Activated T-helper 1 cell treated with Interleukin-2 at 50 U/mL for 16 hours (primary cell): ENCODE measurements at places on chromosomes 1 and 21.
A peak's percentile ranks its signal among the peaks of the same experiment; 100 is the strongest.

DNA sequence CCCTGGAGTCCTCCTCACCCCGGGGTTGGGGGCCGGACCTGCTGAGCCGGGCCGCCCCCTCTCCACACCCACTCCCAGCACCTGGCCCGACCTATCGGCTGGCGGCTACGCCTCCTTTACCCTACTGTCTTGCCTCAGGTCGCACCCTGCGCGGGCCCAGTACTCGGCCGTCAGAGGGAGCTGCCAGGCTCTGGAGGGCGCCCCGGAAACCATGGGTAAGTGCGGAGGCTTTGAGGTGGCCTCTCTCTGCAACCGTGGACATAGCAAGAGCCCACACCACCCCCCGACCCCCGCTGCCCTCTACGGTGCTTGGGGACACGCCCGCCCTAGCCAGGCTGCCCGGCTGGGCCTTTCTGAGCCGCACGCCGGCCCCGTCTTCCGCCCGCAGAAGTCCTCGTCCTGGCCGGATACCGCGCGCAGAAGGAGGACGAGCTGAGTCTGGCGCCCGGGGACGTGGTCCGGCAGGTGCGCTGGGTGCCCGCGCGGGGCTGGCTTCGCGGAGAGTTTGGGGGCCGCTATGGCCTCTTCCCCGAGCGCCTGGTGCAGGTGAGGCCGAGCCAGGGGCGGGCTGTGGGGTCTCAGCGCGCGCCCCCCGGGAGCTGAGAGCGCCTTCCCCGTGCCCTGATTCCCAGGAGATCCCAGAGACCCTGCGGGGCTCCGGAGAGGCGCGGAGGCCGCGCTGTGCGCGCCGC lies at the start of gene SH3D21:
SH3D21 (plus strand) TSS at position 159 of the 692 bp plus-strand sequence; CDS start at position 212, 53 bp downstream.
- DNase-seq, result peak; percentile 32

GRCh38 chr1:198879711-198880306 lies 241.0 kb downstream of the PTPRC start:
- no peak for DNase-seq

- no peak for DNase-seq
These were observed 79.5 kb downstream of the DPYD start for GRCh38 chr1:97841338-97841737.

- DNase-seq, result no peak
These were observed 30.3 kb downstream of the CEP350 start for GRCh38 chr1:179984942-179985341.

DNA sequence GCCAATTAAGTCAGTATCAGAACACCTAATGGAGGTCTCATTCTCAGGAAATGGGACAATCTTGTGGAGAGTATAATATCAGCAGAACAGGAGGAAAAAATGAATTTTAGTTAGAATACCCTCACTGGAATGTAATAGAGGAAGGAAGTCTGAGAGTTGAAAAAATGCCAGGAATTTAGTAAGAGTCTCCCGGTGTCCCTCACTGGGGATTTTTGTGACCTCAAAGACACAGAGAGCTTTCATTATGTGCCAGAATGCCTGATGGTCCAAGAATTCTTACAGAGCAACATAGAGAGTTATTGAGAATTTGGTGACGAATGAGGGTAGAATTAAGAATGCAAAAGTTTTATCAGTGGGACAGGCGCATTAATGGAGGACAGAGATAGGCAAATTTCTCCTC lies 443.5 kb upstream of the B3GALT2 start:
- no peak for DNase-seq

DNA sequence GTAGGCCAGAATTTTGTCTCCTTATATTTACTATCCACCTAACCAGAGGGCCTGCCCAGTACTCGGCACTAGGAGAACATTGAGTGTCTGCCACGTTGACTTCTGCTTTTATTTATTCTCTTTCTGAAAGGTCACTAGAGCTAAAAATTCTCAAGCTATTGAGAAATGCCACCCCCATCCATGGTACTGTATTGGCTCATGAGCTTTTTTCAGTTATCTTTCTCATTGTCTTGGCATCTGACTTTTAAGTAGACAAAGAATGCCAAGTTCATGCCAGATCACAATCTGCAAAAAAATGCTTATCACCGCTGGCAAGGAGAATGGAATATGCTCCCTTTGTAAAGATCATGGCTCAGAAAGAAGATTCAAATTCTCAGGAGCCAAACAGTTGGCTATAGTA lies 49.8 kb upstream of the MROH9 start:
- DNase-seq, result no peak

- no peak for DNase-seq
These were observed 291.9 kb downstream of the CAMTA1 start for GRCh38 chr1:7077136-7077535.

- no peak for DNase-seq
These were observed 42.1 kb downstream of the POU2F1 start for GRCh38 chr1:167262836-167263235.

- no peak for DNase-seq
These were observed 200.8 kb downstream of the RASAL2 start for GRCh38 chr1:178294654-178295053.

DNA sequence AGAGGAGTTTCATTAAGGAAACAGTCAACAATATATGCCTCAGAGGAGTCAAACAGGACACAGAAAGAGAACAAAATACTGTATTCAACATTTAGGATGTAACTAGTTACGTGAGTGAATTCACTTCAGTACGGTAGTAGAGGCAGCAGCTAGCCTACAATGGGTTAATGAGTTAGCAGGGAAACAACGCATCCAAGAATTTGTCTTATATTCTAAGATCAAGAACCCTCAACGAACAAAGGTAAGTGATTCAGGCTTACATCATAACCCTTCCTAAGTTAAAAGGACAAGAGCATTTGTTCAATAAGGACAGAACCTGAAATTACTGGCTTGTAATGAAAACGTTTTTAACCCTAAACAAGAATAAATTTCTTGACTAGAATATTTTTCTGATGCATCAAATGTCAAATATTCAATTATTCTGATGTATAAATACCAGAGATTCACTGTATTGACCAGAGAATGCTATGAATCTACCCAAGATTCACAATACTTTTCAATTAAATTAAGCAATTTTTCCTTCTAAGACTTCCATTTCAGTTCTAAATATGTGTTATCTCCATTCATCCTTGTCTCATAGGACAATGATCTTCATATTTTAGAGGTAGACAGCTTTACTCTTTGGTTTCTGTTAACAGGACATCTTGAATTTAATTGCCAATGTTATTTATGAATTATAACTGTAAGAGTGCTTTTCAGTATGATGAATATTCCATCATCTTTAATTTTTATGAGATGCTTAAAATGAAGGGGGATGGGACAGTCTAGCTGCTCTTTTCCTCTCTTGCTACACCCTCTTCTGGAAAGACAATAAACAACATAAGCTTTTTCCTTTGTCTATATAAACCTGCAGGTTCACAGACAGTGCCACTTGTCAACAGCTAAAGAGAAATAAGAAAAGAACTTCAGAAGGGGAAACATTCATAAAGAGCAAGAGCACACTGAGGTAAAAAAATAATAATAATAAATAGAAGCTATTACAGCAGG lies 209.5 kb downstream of the SMYD3 start:
- DNase-seq, result no peak

- no peak for DNase-seq
These were observed 112.8 kb downstream of the DHRS3 start for GRCh38 chr1:12505231-12505630.
